ENCODE measurements at places on chromosomes 2 and 18. TPM values are rescaled to one million over a fixed set of nuclear protein-coding genes. Genes with fewer than 3 reads are reported as not detected.
A peak's percentile ranks its signal among the peaks of the same experiment; 100 is the strongest.

FAM124B gene
- total RNA-seq, result 0.78 TPM

HSPE1 gene
- total RNA-seq, result 158 TPM

DCDC2C gene
- not detected for total RNA-seq

CCDC74B gene
- 0.83 TPM for total RNA-seq

L3MBTL4 gene
- total RNA-seq, result 4.1 TPM

MAB21L4 gene
- not detected for total RNA-seq

SFTPB gene
- total RNA-seq, result not detected

UGT1A5 gene
- not detected for total RNA-seq

HRH4 gene
- 0.53 TPM for total RNA-seq

NEU2 gene
- total RNA-seq, result not detected

ZNF804A gene
- 0.08 TPM for total RNA-seq

RBFA gene
- total RNA-seq, result 47.3 TPM

CD8B2 gene
- total RNA-seq, result 0.10 TPM

DNA sequence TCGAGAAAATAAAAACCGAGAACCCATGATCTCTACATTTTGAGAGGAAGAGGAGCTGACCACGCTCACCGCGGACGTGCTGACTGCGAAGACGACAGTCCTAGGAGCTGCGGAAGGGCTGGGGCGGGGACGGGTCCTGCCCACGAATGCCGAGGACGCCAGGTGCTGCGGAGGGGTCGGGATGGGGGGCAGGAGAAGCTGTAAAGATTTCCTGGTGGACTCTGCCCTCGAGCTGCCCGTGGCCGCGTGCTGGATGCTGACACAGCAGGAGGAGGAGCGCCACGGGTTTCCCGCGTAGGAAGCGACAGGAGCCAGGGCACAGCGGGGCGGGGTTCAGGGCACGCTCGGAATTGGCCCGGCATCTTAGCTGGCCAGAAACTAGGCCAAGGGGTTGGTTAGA lies 22.2 kb downstream of the ZSCAN30 start:
- DNase-seq, result no peak

DNA sequence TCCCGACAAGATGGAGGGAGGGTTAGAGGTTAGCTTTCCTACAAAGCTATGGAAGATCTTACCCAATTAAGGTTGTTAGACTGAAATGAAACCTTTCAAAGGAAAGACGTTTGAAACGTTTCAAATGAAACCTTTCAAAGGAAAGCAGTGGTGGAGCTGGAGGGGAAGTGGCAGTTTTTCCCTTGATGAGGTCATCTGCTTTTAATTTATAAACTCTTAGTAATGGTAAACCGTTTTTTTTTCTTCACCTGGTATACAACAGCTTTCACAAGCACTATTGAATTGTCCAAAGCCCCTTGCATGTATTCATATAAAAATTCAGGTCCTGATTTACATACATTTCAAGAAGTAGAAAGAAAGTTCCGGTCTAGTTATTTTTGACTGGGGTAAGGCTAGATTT lies 7.4 kb downstream of the PMAIP1 start:
- DNase-seq, result no peak

GRCh38 chr2:63189026-63189425 lies 138.4 kb downstream of the OTX1 start:
- DNase-seq, result no peak

DNA sequence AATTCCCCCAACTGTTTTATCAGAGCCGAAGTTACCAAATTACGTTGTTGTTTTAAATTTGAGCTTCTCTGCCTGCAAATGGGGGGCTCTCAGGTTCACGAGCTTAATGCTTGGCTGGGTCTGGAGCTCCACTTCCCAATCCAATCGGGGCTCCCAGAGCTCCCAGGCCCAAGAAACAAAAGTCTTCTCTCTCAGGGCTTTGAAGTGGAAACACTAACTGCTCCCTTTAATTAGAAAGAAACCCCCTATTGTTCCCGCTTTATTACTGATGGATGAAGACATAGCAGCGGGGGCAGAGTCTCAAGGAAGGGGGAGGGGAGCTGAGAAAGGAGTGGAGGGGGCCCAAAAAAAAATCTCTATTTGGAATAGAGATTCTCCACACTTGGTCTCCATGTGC lies 15.6 kb upstream of the PKDCC start:
- no peak for DNase-seq

- DNase-seq, result no peak
Observed at GRCh38 chr2:107448160-107448559, 378.5 kb upstream of the RGPD4 start.

DNA sequence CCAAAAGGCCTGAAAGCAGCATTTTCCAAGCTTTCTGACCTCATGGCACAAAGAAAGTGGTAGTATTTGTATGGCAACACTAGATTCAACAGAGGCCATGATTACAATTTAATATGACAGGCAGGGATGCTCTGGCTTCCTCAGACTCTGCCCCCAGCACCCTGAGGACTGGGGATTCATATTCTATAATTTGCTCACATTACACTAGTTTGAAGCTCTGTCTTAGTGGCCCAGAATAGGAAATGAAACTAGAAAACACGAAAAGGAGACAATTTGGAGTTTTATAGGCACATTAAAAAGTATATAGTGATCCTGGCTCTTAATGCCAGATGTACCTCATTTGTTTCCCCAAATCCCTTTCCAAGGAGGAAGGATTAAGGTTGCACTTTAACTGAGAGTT lies 173.0 kb upstream of the STK17B start:
- no peak for DNase-seq

DNA sequence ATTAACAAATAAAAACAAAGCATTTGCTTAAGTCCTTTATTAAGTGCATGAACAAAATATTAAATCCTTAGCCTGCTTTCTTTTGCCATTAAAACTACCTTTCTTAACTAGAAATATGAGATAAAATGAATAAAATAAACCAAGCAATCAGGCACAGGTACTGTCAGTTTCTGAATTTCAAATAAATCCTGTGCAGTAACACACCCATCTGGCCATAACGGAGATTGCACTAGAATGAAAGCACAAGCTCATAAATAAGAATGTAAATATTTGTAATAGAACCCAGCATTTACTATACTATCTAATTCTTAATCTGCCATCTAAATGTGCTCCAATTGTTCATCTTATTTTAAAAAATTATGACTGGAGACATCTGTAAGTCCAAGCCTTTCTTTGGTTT lies 31.9 kb downstream of the PRKRA start:
- DNase-seq, result no peak

- no peak for DNase-seq
Observed at GRCh38 chr2:104049438-104049837, 804.5 kb upstream of the POU3F3 start.

- no peak for DNase-seq
Observed at GRCh38 chr2:170530803-170531564, 184.2 kb upstream of the SP5 start.

- DNase-seq, result peak; percentile 55
Observed at GRCh38 chr18:79549638-79550000, 130.0 kb upstream of the CTDP1 start.

- DNase-seq, result no peak
Observed at GRCh38 chr2:209960676-209961630, 41.5 kb upstream of the RPE start.

- no peak for DNase-seq
Observed at GRCh38 chr2:26483957-26484565, 6.1 kb upstream of the OTOF start.

DNA sequence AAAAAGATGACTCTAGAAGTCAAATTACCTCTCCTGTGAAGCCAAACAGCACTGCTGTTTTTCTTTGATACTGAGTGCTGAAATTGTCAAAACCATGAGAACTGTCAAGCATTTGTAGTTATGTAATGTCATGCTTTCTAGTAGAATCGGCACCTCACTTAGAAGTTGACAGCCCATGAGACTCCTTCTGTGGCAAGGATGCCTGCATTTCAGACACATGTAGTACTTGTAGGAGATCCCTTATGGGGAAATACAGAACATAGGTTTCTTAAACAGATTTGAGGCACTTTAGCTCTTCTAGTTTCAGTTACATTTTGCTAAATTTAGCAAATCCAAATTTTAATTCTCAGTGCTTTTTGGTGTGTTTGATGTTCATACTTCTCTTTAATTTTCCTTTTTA lies 15.7 kb downstream of the ZNF407 start:
- no peak for DNase-seq

GRCh38 chr18:51430538-51430937 lies 233.1 kb upstream of the MEX3C start:
- no peak for DNase-seq

GRCh38 chr2:32264422-32265105 lies at the start of gene NLRC4:
Gene NLRC4, minus strand, starts transcription at chr2:32264886. Its CDS starts 8,111 bp downstream, at chr2:32256775.
- no peak for DNase-seq

DNA sequence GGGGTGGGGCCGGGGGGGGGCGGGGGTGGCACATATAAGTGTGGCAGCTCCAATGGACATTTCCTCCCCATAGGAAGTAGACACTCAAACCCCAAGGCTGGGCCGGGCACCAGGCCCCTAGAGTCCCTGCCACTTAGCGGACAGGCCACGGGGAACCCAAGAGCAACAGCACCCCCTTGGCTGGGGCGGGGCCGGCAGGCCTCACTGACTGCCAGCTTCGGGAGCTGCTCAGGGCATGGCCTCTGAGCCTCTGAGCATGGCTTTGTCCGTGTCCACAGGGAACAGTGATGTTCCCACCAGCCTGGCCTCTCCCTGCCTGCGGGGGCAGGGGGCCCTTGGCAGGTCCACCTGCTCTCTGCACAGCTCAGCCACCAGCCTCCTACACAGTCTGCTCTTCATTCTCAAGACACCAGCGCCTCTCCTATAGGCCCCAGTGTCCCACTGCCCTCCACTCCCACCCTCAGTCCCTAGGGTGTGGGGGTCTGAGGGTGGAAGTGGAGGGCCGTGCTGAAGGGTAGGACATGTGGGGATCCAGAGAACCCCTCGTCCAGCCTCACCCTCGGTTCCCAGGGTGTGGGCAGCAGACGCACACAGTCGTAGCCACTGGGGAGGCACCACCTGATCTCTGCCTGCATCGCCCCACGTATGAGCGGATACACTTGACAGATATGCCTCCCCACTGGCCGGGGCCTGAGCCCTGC lies 106.7 kb downstream of the FAM210A start:
- DNase-seq, result no peak

GRCh38 chr2:146461068-146461467 lies 1383.8 kb upstream of the ACVR2A start:
- DNase-seq, result no peak

DNA sequence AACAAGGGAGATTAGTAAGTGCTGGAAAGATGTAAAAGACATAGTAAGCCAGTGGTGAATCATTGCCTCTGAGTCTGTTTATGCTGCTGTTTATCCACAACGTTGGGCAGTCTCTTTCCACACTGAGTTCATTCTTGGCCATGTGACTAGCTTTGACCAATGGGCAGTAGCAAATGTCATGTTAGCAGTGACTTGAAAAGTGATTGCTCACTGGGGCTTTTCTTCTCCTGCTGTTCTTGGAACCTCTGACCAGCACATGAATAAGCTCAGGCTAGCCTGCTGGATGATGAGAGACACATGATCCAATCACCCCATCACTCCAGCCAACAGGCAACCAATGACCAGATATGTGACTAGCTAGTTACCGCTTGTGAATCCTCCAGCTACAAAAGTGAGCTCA lies 360.4 kb downstream of the SLC4A3 start:
- DNase-seq, result no peak

DNA sequence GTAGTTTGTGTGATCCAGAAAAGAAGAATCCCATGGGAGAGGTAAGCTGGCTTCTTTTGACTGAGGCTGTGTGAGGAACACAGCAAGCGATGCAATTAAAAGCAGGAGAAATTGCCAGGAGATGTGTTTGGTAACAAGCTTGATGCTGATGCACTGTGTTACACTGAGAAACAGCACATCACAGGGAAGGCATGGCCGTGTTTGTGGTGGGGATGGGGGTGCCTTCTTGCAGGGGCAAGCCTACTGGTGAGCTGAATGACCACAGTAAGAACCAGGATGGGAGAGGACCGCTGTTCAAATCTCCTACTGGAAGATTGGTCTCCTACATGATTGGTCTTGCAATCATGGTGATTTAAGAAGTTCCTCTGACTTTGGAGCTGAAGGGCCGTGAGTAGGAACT lies 477.7 kb upstream of the HS6ST1 start:
- DNase-seq, result no peak

DNA sequence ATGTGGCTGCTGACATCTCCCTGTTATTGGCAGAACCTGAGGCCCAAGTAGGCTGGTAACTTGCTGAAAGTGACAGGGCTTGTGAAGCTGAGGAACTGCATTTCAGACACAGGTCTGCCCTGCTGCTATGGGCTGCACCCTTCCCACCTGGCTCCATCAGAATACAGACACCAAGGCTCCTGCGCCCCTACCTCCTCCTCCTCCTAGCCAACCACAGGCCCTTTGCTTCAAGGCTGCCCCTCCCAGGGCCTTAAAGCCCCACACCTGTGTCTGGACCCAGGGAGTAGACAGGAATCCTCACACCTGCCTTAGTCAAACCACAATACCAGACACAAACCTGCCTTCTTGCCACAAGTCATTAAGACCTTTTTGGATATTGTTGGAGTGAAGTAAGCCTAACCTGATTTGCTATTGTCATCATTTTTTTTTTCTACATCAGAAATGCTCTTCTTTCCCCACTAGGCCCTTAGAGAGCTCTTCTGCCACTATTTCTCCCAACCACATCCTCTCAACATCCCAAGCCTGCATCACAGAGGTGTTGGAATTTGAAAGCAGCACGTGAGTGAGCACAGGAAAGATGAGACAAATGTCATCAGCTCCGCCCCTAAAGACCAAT lies 489.7 kb downstream of the EIPR1 start:
- DNase-seq, result no peak

DNA sequence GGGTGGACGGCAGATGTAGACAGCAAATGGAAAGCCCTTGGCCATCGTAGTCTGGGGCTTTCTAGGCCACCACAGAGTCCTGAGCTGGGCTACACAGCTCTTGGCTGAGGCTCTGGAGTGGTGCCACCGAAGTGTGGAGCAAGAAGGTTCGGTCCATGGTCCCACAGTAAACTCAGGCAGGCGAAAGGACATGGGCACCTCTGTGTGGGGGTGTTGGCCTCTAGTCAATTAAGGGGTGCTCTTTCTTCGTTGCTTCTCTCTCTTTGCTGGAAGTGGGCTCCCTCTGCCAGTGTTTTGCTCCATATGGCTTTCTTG lies 34.7 kb upstream of the MRPL33 start:
- no peak for DNase-seq

- DNase-seq, result no peak
Observed at GRCh38 chr2:8722986-8723385, 41.1 kb downstream of the ID2 start.

- no peak for DNase-seq
Observed at GRCh38 chr2:6826081-6826913, 39.4 kb downstream of the CMPK2 start.

DNA sequence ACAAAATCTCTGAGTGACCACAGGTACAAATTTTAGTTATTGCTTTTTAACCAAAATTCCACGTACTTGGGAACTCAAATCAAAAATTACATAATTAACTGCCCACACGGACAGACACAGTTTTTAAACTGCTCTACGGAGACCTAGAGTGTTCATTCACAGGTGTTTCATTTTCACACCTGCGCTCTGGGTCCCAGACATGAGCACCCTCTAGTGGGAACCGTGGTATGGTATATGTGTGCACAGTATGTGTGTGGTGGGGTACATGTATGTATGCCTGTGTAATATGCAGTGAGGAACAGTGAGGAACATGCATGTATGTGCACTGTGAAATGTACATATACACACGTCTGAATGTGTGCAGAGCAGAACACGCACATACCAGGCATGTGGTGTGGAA lies 65.0 kb downstream of the PPP4R1 start:
- no peak for DNase-seq

GRCh38 chr2:139064159-139064558 lies 284.0 kb upstream of the NXPH2 start:
- no peak for DNase-seq

- no peak for DNase-seq
Observed at GRCh38 chr18:79644666-79645057, 34.9 kb upstream of the CTDP1 start.

GRCh38 chr2:32851777-32852439 lies 94.8 kb upstream of the LTBP1 start:
- DNase-seq, result no peak

Data from natural killer cell treated with Interleukin-12 subunit alpha and Interleukin-12 subunit beta and Interleukin-15 and Interleukin-18, amount 100 ng/mL, for 72 hours (primary cell).